ENCODE measurements at places on chromosomes 12 and 14.

DNA sequence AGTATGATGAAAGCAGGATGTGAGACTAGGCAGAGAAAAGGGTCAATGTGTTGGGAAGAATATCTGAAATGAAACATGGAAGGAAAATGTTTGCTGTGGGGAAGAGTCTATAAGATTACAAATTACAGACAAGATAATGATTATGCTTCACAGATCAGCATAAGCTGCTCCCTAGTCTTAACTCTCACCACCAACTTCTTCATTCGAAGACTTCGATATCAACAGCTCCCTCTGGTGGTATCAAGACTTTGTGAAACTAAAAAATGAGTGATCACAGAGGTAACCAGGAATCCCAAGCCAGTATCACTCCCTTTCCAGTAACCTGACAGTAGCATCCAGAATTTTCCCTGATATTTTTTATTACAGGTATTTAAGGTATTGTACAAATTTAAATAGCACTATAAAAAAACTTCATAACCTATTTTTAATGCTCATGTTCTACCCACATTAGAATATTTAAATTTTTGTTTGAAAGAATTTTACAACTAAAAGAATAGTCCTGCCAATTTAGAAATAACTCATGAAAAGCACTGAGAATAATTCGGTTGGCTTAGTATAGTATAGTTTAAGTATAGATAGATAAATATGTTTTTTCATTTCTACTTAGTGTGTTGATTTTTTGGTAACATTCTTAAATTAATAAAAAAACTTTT lies 84.4 kb downstream of the C2CD5 start:
- peak; percentile 24 for DNase-seq

DNA sequence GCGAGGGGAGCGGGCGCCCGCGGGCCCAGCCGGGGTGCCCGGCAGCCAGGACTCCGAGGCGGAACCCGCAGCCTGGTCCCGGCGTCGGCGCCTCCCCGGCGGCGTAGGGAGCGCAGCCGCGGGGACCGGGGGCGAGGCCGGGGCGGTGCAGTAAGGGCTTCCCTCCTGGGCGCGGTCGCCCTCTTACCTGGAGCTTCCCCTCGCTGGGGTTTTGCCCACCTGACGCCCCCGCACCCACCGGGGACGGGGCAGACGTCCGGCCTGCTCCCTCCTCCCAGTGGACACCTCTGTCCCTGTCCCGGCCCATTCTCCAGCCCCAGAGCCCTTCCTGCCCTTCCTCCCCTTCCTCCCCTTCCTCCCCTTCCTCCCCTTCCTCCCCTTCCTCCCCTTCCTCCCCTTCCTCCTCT lies 413 bp upstream of the TUBA1C start:
- peak; percentile 78 for DNase-seq

DNA sequence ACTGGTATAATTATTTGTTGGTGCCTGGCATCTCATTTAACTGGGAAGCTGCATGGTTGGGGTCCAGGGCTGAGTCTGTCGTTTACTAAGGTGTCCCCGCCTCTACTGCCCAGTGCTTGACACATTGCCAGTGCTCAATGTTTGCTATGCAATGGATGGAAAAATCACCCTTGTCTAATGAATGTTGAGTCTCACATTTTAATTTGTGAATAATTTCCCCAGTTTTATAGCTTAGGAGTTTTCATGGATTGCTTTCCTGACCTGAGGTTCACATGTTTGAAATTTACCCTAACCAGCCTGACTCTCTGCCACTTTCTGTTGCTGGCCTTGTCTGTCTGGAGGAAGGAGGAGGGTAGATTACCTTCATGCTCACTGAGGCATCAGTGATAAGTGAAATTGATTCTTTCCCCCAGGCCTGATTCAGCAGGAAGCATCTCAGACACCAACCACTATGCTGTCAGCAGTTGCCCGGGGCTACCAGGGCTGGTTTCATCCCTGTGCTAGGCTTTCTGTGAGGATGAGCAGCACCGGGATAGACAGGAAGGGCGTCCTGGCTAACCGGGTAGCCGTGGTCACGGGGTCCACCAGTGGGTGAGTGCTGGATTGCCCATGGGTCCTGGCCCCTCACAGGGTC lies 2.4 kb downstream of the DHRS2 start:
- DNase-seq: peak; percentile 7

DNA sequence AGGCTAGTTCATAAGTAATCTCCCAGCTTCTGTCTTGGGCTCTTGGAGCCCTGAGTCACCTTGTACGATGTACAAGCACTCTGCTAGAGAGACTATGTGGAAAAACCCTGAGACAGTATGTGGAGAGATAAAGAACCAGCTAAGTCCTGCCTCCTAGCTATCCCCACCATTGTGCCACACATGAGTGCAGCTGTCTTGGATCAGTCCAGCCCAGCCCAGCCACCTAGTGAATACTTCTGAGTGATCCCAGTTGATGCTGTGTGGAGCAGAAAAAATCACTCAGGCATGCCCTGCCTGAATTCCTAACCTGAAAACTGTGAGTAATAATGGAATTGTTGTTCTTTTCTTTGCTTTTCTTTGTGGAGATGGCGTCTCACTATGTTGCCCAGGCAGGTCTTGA lies 5.1 kb upstream of the SERPINA6 start:
- DNase-seq: no peak

- DNase-seq: no peak
Measured at GRCh38 chr12:89682284-89682683, 26.4 kb downstream of the ATP2B1 start.

GRCh38 chr14:101020834-101021370 lies 117.4 kb upstream of the RTL1 start:
- no peak for DNase-seq

- no peak for DNase-seq
Measured at GRCh38 chr12:106919910-106920544, 35.7 kb upstream of the TMEM263 start.

- DNase-seq: peak; percentile 37
Measured at GRCh38 chr12:87953256-87953860, 75.8 kb downstream of the C12orf50 start.

GRCh38 chr12:110647631-110648040 lies 33.7 kb downstream of the TCTN1 start:
- DNase-seq: peak; percentile 44

DNA sequence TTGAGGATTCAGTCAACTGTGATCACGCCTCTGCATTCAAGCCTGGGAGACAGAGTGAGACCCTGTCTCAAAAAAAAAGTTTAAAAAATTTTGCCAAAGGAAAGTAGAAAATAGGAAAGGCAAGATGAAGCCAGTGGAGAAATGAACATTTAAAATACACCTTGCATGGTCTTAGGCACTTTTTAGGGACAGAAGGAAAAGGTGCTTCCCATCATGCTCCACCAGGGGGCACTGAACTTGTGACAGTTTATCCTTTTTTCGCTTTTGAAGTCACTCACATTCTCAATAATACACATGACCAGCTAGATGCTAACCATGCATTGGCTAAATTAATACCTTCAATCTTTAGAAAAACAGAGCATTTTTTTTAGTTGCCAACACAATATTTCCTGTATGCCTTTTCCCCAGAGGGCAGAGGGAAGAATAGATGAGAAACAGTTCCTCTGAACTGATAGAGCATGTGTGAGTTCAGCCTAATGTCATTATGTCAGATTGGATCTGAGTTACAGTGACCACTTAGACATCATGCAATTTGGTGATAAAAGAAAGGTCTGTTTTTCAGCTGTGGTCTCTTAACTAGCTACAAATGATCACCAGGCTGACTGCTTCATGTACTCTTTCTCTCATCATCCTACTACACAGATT lies 221.8 kb upstream of the SSTR1 start:
- no peak for DNase-seq

- no peak for DNase-seq
Measured at GRCh38 chr12:113333877-113334785, 778 bp downstream of the SLC8B1 start.

DNA sequence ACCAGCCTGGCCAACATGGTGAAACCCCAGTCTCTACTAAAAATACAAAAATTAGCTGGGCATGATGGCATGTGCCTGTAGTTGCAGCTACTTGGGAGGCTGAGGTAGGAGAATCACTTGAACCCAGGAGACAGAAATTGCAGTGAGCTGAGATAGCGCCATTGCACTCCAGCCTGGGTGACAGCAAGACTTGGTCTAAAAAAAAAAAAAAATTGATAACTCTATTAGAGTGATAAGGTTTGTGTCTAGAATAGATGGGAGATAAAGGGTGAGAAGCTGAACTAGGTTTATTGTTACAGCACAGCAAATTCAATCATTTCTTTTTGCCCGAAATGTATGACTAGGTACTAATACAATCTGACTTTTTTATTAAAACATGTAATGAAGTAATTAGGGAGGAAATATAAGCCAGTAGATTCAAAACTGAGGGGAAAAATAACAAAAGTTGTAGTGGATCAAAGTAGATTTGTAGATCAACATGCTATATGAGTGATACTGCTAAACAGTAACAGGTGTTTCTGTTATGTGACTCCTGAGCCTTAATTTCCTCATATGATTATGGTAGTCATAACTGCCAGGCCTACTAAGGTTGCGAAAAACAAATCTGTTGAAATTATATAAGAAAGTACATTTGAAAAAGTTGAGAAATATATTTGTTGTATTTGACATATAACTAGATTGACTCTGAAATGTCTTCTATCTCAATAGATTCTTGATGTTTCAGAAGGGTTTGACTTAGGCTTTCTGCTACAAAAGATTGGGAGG lies 83.6 kb downstream of the WNK1 start:
- DNase-seq: no peak

DNA sequence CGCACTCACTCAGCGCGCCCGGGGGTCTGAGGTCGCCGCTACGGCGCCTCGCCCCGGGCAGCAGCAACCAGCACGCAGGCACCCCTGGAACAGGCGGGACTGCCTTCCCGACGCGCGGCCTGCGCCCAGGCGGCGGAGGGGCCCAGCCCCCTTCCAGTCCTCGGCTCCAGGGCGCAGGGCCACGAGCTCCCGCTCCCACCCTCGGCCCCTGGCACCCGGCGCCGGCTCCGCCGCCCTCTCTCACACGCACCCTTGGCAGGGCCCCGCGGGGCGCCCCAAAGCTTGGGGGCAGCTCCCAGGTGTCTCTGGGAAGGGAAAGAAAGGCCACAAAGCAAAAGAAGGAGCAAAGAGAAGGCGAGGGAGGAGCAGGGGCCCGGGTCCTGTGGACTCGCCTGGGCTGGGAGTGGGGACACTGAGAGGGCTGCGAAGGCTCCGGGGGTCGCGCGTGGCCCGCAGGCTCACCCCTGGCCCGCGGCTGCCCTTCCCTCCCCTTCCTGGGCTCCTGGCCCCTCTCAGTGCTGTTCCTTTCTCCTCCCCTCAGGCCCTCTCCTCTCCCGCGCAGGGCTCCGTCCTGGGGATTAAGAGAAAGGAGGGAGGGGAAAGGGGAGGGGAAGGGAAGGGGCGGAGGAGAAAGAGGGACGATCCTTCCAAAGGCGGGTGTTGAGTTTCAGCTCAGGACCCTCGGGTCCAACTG lies 907 bp upstream of the EFS start:
- DNase-seq: no peak

- DNase-seq: no peak
Measured at GRCh38 chr14:95321693-95322455, 2.2 kb upstream of the CLMN start.

DNA sequence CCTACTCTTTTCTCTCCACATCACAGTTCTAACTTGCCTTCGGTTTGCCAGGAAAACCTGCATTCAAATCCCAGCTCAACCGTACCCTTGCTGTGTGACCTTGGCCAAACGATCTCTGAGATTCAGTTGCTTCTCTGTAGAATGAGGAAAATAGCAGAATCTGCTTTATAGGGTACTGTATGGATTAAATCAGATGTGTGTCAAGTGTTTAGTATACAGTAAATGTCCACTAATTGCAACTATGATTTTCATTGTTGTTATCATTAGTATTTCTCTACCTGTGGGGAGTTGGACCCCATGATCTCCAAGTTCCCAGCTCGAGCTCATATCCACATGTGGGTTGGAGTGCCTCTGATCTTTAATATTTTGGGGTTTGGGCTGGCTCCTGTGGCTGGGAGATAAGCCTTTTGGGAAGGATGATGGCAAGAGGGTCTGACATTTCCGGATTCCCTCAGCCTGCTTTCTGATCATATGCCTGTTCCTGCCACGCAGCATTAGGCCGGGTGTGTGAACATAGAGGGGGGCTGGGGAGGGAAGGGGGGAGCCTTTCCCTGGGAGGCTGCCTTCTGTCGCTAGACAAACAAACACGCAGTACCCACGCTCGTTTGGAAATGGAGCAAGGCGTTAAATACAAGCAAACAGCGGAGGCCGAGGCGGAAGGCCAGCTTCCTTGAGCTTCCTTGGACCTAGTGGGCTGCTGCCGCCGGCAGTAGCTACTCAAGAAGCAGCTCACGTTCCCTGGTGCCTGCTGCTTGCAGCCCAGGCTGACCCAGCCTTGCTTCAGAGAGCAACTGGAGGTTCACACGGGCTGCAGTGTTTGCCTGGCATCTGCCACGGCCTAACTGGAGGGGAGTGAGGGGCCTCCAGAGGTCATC lies 213.5 kb upstream of the LHX5 start:
- no peak for DNase-seq

DNA sequence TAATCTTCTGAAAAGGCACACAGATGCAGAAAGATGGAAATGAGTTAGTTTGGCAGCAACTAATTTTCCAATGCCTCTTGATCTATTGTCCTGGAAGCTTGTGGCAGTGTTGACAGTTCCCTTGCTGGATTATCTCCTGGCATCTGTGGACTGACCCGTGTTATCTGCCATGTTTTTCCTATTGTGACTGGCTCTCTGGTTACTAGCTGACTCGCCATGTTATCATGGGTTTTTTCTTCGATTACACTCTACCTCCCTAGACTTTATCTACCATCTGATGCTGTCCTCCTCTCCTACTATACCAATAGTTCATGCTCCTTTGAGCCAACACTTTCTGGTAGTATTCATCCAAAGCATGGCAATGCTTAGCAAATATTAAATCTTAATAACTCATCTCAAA lies 63.3 kb upstream of the FLRT2 start:
- DNase-seq: no peak

- no peak for DNase-seq
Measured at GRCh38 chr12:66717036-66717673, 38.3 kb upstream of the GRIP1 start.

DNA sequence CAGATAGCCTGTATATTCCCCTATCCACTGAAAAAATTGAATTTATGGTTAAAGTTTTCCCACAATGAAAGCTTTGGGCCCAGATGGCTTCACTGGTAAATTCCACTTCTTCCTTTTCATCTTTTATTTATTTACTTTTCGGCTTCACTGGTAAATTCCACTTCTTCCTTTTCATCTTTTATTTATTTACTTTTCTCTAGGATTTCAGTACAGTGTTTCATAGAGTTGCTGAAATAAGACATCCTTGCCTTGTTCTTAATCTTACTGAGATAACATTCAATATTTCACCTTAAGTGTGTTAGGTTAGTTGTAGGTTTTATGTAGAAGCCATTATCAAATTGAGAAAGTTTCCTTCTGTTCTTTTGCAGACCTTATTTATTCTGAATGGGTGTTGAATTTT lies 18.9 kb upstream of the KLRG1 start:
- no peak for DNase-seq

Data from GM13976 (cell line).